ENCODE measurements at places on chromosomes 16 and 17. TPM values are rescaled to one million over a fixed set of nuclear protein-coding genes. Genes with fewer than 3 reads are reported as not detected.

ICAM2 gene
- total RNA-seq: 275 TPM

HOXB9 gene
- not detected for total RNA-seq

TVP23A gene
- total RNA-seq: 0.60 TPM

CTRL gene
- 4.6 TPM for total RNA-seq

NQO1 gene
- 54.5 TPM for total RNA-seq

SLC47A1 gene
- total RNA-seq: 3.6 TPM

KRT32 gene
- not detected for total RNA-seq

NPIPA3 gene
- not detected for total RNA-seq

KRT39 gene
- not detected for total RNA-seq

CD300LG gene
- 4.0 TPM for total RNA-seq

CFAP97D1 gene
- total RNA-seq: 0.32 TPM

CES5A gene
- total RNA-seq: not detected

PRSS8 gene
- total RNA-seq: not detected

SLC5A10 gene
- not detected for total RNA-seq

PCGF2 gene
- 13.2 TPM for total RNA-seq

PLD2 gene
- 23.2 TPM for total RNA-seq

PERCC1 gene
- total RNA-seq: not detected

HCRT gene
- not detected for total RNA-seq

PLCG2 gene
- total RNA-seq: 111 TPM

USP6 gene
- 0.19 TPM for total RNA-seq

GPR179 gene
- 0.07 TPM for total RNA-seq

DNAJC7 gene
- 92.2 TPM for total RNA-seq

VPS25 gene
- total RNA-seq: 38.4 TPM

NOG gene
- not detected for total RNA-seq

SCRN2 gene
- total RNA-seq: 54.0 TPM

NOL3 gene
- 13.5 TPM for total RNA-seq

KRTAP4-5 gene
- not detected for total RNA-seq

NOD2 gene
- total RNA-seq: 9.9 TPM

All from spleen (tissue), 13 donors.